ENCODE measurements at places on chromosomes 5 and 9.

- no peak for DNase-seq
These were observed 1411.0 kb upstream of the WWC1 start for GRCh38 chr5:166880456-166880855.

DNA sequence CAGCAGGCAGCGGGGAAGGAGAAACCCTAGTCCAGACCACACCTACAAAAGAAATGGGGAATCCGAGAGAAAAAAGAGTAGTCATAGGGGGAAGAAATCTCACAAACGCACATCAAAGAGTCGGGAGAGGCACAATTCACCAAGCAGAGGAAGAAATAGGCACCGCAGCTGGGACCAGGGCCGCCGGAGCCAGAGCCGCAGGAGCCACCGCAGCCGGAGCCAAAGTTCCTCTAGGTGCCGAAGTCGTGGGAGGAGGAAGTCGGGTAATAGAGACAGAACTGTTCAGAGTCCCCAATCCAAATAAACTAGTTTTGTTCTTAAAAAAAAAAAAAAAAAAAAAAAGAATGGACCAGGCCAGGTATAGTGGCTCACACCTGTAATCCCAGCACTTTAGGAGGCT lies 29.3 kb downstream of the REEP5 start:
- no peak for DNase-seq

DNA sequence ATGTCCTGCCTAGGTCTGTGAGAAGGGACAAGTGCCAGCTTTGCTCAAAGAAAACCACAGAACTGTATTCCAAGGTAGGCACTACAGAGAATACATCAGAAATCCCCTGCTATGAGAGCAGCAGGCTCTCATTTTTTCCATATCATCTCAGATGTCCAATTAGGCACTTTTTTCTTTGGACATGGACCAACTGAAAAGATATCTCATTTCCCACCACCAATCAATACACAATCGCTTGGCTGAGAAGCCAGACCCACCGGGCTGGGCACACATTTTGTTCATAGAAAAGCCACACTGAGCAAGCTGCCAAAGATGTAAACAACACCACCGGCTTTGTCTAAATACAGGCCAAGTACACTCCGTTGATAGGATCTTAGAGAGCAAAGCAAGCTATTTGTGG lies 25.9 kb downstream of the STOM start:
- DNase-seq = no peak

- no peak for DNase-seq
These were observed 69.6 kb upstream of the CACNA1B start for GRCh38 chr9:137807721-137808703.

- DNase-seq = no peak
These were observed 923 bp downstream of the SPATA6L start for GRCh38 chr9:4665357-4665756.

- peak; percentile 11 for DNase-seq
These were observed 23.7 kb upstream of the LMNB1 start for GRCh38 chr5:126753227-126753626.

GRCh38 chr5:1542781-1543180 lies 19.0 kb upstream of the LPCAT1 start:
- no peak for DNase-seq

DNA sequence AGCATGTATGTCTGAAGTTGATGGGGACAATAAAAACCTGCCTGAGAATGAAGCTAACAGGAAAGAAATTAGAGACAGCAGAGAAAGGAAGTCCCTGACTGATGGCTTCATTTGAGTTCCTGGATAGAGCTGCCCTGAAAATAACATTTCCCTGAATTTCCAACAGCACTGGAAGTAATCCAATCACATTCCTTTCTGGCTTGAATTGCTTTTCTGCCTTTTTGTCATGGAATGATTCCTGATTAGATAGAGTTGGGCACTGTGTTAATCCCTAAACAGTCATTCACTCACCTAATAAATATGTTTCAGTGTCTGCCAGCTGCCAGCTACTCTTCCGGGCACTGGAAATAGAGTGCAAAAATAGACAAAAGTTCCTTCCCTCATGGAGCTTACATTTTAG lies 30.0 kb upstream of the SH3RF2 start:
- no peak for DNase-seq

GRCh38 chr9:126788046-126788445 lies 16.8 kb upstream of the ZBTB43 start:
- DNase-seq = no peak

DNA sequence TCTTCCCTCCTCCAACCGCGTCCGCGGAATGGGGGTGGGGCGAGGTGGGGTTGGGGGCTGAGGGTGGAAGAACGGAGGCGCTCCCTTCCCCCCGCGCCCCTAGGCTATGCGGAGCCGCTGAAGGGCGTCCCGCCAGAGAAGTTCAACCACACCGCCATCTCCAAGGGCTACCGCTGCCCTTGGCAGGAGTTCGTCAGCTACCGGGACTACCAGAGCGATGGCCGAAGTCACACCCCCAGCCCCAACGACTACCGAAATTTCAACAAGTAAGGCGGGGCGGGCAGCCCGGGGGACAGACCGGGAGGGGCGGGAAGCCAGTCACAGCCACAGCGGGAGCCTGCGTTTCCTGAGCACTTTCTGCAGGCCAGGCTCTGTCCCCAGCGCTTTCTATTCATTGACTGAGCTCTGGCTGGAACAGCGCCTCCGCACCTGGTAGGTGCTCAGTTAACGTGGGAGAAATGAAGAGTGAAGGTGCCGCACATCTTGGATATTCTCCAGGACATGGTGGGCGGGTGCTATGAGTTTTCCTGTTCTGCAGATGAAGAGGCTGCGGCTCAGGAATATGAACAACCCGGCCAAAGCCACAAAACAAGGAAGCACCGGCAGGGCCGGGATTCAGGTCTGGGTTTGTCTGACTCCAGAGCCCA lies 11.3 kb downstream of the MYOZ3 start:
- DNase-seq = peak; percentile 49

DNA sequence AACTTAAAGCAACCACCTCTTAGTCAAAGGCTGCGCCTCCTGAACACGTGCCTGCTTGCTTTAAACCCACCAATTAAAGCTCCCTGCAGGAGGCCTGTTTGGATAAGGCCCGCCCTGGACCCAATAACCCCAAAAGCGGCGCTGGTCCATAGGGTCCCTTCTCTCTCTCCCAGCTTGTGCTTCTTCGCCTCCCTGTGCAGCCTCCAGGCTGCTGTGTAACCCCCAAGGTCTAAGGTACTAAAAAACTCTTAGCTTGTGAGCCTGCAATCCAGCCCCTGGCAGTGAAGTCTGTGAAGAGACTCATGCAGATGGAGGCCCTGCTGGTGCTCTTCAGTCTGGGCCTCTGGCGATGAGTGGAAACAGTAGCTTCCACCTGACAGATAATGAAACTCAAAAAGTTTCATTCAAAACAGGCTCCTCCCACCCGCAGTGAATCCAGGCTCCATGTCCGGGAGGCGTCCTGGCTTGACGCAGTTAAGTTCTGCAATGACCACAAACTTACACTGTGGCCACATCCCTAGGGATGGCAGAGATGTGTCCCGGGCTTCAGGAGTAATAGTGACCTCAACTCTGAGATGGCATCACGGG lies 97.3 kb downstream of the PRRT1B start:
- peak; percentile 73 for DNase-seq

- DNase-seq = peak; percentile 3
These were observed 477.1 kb downstream of the SPATA31A7 start for GRCh38 chr9:61666849-61667371.

GRCh38 chr5:71475788-71476384 lies 20.4 kb downstream of the BDP1 start:
- no peak for DNase-seq

DNA sequence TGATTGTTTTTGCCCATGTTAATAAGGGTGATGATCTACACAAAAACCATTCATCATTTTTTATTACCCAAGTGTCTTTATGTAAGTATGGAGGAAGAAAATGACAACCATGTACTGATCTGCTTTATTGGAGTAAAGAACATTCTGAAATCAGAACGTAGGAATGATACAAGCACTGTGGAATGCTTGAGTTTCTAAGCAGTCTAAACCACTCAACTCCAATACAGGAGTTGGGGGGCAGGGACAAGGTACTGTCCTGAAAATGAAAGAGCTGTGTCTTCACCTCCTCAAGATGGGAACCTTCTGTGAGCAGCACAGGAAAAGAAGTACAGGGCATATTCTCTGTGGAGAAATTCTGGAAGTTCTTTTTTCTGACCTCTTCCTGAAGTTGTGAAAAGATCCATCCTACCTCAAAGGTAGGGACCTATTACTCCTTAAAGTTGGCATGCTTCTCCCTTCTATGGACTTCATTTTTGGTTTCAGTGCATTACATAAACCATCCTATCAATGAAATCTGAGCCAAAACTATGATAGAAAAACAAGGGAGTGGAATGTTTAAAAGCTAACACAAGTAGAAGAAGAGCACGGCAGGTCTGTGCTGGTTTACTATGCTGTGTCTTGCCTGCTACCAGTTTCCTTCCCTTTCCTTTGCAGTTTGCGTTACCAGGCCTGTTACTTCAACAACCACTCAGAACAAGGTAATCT lies 202.6 kb downstream of the SEMA5A start:
- DNase-seq = no peak

GRCh38 chr5:59062986-59063683 lies 480.3 kb downstream of the RAB3C start:
- DNase-seq = no peak

DNA sequence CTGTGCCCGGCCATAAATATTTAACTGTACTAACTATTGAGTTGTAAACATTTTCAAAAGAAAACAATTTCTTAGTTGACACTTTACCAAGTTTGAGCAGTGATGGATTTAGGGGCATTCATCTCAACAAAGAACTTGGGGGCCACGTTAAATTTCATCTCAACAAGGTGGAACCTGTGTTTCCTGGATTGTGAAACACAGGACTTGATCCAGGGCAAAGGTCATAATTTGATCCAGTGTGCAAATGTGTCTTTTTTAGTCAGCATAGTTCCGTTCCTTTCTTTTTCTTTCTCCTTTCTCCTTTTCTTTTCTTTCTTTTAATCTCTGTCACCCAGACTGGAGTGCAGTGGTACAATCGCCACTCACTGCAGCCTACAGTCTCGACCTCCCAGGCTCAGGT lies 3.1 kb downstream of the GFRA3 start:
- no peak for DNase-seq

- no peak for DNase-seq
These were observed 4.3 kb upstream of the MTMR12 start for GRCh38 chr5:32317041-32317440.

DNA sequence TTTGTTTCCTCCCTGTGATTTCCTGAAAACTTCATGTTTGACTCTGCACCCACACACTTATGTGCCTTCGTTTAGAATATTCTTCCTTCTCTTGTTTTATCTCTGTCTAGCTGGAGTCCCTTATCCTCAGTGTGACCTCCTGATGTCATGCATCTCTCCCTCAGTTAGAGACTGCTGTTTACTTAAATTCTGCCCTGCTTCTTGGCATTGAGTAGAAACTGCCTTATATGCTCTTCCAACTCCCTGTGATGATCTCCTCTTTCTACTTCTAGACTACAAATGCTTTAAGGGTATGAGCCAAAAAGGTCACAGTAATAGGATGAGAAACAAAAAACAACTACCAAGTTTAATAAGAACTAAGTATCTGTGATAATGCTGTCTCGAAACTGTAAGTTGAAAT lies 12.2 kb downstream of the FGF10 start:
- DNase-seq = no peak

DNA sequence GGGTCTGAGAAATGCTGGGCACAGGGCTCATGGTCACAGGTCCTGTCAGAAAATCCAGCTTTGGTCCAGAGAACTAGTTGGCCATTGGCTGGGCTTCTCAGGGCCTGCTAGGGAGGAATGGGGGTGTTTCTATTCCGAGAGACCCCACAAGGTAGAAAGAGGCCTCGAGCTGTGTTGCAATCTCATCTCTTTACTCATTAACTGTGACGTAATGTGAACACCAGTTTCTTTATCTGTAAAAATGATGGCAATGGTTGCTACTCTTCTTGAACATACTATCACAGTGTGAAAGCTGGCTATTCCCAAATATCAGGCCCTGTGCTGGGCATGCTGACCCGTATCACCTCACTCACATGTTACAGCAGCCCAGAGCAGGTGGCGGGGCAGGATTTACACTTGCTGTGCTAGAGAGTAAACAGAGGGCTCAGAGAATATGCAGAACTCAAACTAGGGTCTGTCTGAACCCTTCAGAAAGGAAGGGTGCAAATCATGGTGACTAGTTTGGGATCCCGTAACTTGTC lies 35.7 kb upstream of the SLC25A51 start:
- no peak for DNase-seq

- DNase-seq = no peak
These were observed 167.6 kb downstream of the ASTN2 start for GRCh38 chr9:117247266-117247665.
